ENCODE measurements at places on chromosomes 2 and 18. TPM values are rescaled to one million over a fixed set of nuclear protein-coding genes. Genes with fewer than 3 reads are reported as not detected.

DNA sequence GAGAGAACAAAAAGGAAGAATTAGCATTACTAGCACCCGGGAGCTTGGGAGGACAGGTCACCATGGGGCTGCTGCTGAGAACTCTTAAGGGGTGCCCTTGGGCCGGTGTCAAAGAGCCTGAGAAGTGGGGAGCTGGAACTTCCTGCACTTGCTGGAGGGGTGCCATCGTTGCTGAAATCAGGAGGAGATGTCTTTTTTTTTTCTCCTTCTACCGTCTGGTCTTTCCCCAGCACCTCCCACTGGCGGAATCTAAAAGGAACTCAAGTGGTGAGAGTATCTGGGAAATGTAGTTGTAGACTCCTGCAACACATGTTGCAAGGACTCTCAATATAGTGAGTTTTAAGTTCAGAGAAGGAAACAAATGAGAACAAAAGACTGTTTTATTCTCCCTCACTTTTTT is 6.1 kb upstream of the AMMECR1L start:
- no peak for DNase-seq

Gene ZAP70
- 5.5 TPM for total RNA-seq

Gene TRAK2
- 14.3 TPM for total RNA-seq

Gene HOXD8
- 6.0 TPM for total RNA-seq

Gene FIGN
- total RNA-seq, result 2.2 TPM

Data from suprapubic skin (tissue), 4 donors.